ENCODE measurements at places on chromosomes 12 and 14.

DNA sequence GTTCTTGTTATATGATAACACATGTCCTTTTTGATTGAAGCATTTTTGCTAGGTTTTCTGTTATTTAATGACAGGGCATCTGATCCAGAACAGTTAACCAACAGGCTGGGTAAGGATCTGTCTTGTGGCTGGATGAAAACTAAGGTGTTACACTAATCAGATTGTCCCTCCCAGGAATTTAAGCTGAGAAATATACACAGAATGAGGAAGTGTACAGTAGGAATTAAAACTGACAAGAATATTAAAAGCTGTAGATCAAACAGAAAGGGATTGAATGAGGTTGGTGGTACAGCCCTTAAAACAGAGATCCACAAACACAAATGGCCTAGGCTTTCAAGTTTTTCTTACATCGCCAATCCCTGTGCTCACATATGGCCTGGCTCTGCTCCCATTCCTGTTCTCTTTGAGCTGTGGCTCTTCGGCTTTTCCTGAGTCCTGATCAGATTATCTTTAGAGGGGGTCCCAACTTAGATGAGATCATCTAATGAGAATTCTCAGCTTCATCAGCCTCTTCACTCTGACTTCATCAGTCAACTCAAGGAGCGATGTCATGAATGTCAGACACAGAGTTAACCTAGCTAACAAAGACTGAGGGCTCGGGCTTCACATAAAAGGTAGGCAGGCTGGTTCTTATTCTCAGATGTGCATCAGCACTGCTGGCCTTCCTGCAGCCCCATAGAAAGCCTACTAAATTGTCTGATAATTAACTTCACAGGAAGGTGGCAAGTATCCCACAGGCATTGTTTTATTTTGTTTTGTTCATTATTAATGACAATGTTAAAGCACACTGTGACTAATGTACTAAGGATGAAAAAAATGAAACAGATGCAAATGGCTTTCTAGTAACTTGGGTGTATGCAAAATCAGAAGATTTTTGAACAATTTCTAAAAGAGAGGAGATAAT lies 11.4 kb downstream of the PYGL start:
- DNase-seq = no peak

- DNase-seq = peak; percentile 82
These were observed 106.3 kb downstream of the PTCSC3 start for GRCh38 chr14:36070031-36070719.

DNA sequence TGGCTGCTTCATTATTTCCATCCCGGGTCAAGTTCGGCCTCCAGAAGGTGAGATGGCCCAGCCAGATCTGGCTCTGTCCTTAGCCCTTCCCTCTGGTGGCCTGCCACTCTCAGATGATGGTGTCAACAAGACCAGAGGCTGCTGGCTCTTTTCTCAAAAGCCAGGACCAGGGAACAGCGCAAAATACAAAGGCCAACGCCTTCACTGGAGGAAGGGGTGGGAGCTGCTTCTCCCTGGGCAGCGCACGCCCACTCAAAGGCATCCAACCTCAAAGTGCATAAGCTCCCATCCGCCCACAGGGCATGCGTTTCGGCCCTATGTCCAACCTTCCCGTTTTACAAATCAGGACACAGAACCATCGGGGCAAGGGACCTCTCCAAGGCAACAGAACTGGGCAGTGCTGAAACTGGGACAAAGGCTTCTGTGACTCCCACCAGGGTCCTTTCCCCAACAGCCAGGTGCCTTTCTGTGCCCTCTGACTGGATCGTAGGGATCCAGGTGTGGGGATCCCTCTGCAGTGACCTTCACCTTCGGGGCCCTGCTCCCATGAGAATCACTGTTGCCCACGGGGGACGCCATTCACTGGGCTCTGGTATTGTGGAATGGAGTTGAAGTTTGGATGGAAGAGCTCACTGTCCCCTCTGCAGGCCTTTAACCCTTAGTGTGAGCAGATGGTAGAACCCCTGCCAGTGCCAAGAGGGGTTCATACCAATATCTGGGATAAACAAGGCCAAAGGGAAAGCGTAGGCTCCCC lies 76.8 kb downstream of the NINJ2 start:
- DNase-seq = no peak

DNA sequence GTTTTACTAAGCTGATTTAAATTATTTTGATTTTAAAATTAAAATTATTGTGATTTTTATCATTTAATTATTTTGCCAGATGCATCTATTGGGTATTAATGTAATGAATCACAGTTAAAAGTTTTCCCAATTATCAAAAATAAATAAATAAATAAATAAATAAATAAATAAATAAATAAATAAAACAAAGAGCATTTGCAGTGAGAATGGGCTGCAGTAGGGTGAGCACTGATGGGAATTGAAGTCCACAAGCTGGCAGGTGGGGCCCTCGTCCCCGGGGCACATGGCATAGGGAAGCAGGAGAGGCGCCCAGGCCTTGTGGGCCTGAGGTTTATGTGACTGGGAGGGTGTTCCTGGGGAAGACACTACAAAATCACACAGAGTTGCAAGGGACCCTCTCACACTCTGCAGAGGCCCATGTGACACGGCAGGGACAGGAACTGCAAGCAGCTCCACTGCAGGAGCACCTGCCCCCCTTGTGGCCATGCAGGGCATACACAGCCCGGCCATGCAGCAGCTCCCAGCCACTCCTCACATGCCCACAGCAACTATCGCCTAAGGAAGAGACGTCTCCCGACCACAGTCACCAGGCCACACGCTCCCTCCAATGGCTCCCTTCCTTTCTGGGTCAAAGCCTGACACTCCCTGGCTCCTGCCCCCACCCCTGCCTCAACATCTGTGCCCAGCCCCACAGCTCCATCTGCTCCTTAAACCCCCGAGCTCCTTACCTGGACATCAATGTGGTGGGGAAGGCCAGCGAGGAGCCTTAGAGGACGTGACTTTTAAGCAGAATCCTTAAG lies 256.3 kb upstream of the SFSWAP start:
- DNase-seq = peak; percentile 74

All from kidney (tissue), 22 donors.